ENCODE measurements at places on chromosomes 12 and 14.

GRCh38 chr14:71193663-71194062 lies 286.4 kb downstream of the PCNX1 start:
- DNase-seq: no peak

GRCh38 chr12:1428671-1429070 lies 165.7 kb downstream of the FBXL14 start:
- DNase-seq: no peak

DNA sequence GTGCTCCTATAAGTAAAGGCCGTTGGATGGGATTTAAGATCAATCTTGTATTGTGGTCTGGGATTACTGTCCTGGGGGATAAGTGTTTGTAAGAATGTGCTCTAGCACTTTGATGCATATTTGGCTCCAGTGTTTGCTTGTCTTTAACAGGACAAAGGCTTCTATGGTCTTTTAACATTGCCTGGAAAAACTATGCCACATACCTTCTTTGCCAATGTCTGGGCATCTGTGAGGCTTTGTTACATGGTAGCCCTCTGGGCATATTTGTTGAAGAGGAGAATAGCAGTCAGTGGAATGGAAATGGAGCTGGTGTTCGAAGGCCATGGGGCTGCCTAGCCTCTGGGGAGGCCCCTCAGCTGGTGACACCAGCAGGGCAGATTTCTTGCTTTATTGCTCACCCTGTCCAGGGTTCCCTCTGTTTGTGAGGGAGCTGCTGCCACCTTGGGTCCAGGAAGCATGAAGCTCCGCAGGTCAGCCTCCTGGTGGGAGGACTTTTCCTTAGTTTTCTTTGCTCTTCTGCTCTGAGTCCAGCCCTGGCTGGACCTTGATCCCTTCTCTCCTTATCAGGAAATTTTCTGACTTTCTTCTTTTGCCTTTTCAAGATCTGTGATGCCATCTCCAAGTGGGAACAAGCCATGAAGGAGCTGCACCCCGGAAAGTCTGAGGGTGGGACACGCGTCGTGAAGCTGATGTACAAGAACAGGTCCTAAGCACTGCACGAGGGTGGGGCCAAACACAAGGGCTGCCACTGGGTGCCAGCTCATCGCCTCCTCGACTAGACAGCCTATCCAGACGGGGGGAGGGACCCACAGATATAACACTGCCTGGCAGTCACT lies 19.5 kb downstream of the PIGH start:
- no peak for DNase-seq

GRCh38 chr14:77355811-77356210 lies 21.1 kb downstream of the TMED8 start:
- no peak for DNase-seq

DNA sequence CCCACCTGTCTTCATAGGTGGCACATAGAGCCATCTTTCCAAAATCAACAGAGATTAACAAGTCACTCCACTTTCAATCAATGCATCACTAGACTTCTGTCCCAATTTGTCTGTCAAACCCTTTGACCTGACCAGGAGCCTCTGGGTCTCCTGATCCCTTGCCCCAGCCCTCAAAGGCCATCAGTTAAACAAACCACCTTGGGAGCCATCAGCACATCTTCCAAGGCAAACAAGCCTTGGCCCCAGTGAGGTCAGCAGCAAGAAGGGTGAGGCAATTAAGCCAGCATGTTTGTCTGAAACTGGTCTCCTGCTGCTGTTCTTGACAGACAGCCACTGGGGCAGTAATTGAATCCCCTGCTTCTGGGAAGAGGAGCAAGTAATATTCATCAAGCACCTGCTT lies 742.8 kb upstream of the TBX3 start:
- no peak for DNase-seq

- no peak for DNase-seq
Observed at GRCh38 chr14:20712904-20713303, 24.3 kb downstream of the ANG start.

GRCh38 chr14:21016413-21017190 lies 8.3 kb downstream of the NDRG2 start:
- DNase-seq: no peak

DNA sequence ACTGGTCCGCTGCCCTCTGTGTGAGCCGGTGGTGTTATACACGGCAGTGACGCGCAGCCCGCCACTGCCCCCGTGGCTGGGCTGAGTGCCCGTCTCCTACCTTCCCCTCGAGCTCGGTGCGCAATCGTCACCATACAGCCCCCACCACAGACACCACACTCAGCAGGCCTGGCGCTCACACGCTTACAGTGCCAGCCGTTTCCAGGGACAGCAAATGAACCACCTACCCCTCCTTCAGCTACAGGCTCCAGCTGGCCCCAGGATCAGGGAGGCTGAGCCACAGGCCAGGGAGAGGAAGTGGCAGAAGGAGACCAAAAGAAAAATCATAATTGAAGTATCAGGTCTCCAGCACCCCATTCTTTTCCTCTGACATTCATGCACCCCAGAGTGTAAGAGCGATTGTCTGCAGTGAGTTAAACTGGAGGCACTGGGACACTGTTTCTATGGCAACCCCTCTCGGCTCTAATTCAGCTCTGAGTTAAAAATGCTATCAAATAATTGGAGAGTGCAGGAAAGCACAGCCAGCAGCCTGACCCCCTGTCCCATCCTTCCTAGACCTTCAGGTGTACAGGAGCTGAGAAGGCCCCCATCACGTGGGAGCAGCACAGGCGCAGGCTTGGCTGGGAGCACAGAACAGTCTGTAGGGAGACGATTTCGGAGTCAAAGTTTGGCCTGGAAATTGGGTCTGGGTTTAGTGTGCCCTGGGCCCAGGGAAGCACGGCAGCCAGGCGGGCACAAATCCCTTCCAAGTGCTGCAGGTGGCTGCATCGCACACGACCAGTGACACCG lies 18.0 kb downstream of the LRTM2 start:
- no peak for DNase-seq

DNA sequence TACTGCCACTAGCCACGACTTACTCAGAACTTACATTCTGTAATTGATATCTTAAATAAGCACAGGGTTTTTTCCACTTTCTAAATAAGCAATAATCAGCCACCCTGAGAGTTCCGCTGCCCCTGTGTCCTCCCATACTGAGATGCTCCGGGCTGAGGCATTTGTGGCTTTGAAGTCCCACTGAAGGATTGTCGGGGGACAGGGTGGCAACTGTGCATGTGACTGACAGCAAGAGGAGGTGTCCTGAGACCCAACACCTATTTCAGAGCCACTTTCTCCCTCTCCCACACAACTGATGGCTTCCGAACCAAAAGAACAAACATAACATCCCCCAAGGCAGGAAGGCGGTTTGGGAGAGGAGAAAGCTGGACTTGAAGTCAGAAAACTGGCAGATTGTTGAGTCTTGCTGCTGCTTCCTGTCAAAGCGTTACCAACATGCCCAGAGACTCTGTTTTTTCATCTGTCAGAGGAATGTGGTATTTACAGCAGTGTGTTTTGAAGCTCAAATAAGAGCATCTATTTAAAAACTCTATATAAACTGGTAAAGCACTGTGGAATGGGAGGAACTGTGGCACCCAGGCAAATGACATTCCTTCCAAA lies 157.9 kb upstream of the FKBP4 start:
- DNase-seq: no peak

DNA sequence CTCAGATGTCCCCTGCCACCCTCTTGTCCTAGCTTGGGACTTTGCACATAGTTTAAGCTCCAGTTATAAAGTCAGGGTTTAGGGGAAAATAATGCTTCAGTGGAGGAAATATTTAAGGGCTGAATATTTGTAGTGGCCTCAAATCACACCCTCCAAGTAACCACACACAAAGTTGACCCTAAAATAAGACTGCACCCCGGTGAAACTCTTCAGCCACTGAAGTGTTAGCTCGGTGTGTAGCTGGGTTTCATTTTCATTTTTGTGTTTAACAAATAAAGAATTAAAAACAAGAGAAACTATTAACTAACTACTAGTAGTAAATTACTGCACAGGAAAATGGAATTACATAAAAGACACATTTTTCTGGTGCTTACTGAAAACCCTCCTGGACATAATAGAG lies 14.8 kb upstream of the BCL11B start:
- DNase-seq: no peak

Measured in fibroblast of the conjunctiva (primary cell).